ENCODE measurements at places on chromosomes 4 and X. TPM values are rescaled to one million over a fixed set of nuclear protein-coding genes. Genes with fewer than 3 reads are reported as not detected.
A peak's percentile ranks its signal among the peaks of the same experiment; 100 is the strongest.

DNA sequence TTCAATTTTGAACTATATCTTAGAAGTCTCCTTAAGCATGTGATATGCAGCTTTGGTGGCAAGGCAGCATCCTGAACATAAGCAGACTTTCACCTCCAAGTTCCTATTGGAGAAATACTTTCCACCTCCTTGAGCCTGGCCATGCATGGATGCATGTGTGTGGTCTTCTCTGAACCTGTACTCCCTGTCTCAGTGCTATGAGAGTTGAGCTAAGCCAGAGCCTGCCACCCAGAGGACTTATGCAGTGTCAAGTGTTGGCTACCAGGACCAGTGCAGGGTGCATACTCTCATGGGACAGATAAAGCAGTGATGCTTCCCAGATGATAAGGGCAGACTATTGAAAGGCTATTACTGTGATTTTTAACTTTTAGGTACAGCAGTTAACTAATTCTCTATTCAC, 105.6 kb downstream of the TSPAN7 start:
- no peak for DNase-seq
- no peaks in the 10 kb centered on the region for H3K4me1 ChIP-seq
- no peaks in the 10 kb centered on the region for H3K36me3 ChIP-seq
- H3K27ac ChIP-seq, result no peak overlapping the region
- no peaks in the 10 kb centered on the region for H3K27me3 ChIP-seq

DNA sequence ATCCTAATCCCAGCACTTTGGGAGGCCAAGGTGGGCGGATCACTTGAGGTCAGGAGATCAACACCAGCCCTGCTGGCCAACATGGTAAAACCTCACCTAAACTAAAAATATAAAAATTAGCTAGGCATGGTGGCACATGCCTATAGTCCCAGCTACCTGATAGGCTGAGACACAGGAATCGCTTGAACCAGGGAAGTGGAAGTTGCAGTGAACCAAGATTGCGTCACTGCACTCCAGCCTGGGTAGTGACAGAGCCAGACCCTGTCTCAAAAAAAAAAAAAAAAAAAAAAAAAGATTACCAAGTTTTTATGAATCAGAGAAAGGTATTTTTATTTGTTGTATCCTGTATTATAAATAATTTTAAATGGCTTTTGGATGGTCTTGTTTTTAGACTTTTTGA, 15.1 kb downstream of the TRAPPC11 start:
- no peaks in the 10 kb centered on the region for H3K4me1 ChIP-seq
- H3K27ac ChIP-seq, result no peak overlapping the region
- DNase-seq, result no peak
- H3K27me3 ChIP-seq, result no peaks in the 10 kb centered on the region
- H3K4me3 ChIP-seq, result no peak overlapping the region
- H3K36me3 ChIP-seq, result no peaks in the 10 kb centered on the region

DNA sequence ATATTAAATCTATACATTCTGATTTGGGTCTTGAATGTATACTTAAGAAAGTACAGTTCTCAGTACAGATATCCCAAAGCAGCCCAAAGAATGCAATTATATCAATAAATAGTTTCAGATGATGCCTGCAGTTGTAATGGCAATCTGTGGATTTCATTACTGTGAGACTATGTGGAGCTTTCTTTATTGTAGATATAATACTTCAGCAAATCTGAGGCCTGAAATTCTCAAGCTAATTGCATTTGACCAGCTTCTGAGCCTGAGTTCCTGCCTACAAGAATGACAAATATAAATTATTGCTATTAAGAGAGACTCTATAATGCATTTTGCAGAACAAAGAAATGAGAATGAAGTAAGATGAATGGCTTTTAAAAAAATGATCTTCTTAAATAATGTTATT, 320.3 kb downstream of the DKK2 start:
- no peaks in the 10 kb centered on the region for H3K27me3 ChIP-seq
- no peak overlapping the region for H3K27ac ChIP-seq
- no peak overlapping the region for H3K4me3 ChIP-seq
- no peaks in the 10 kb centered on the region for H3K4me1 ChIP-seq
- no peak for DNase-seq

DNA sequence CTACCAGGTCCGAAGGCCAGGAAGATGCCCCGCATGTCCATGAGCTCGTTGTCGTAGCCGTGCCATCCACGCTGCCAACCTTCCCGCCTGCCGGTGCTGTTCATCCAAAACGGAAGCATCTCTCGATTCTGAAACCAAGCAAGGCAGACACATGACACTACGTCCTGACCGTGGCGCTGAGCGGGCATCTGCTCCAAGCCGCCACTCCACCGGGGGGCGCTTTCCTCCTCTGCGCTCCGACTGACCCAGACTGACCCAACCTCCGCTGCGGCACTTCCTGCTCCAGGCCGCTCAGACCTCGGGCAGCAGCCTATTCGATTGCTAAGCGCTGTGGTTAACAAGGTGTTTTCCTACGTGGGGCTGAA, 120.5 kb downstream of the ENPP6 start:
- H3K4me1 ChIP-seq, result no peaks in the 10 kb centered on the region
- H3K36me3 ChIP-seq, result no peaks in the 10 kb centered on the region
- no peaks in the 10 kb centered on the region for H3K27me3 ChIP-seq
- H3K4me3 ChIP-seq, result no peak overlapping the region

GRCh38 chr4:25628451-25628850, 27.2 kb upstream of the SLC34A2 start:
- H3K4me1 ChIP-seq, result peaks cover 8% of the 10 kb centered on the region
- no peak for DNase-seq
- no peaks in the 10 kb centered on the region for H3K27me3 ChIP-seq
- H3K36me3 ChIP-seq, result no peaks in the 10 kb centered on the region
- H3K27ac ChIP-seq, result no peak overlapping the region

DNA sequence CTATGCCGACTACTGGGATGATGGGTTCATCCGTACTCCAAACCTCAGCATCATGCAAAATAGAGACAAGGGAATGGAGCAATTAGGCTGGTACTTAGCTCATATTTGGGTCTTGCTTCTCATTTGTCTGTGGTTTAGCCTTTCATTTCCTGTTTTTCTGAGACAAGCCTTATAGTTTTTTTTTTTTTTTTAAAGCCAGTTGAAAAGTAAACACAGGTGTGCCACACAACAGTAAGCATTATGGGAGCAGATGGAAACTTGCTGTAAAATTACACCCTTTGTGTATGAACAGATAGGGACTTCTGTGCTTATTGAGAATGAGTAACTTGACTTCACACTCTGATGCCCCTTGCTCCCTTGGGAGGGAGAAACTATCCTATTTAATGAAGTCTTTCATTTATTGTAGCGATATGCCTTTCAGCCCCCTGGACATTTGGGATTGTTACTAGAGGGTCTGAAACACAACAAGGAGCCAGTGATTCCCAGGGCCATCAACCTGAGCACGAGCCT, 13.7 kb downstream of the RASSF6 start:
- no peak overlapping the region for H3K4me3 ChIP-seq
- H3K27me3 ChIP-seq, result no peaks in the 10 kb centered on the region
- H3K36me3 ChIP-seq, result no peaks in the 10 kb centered on the region

DNA sequence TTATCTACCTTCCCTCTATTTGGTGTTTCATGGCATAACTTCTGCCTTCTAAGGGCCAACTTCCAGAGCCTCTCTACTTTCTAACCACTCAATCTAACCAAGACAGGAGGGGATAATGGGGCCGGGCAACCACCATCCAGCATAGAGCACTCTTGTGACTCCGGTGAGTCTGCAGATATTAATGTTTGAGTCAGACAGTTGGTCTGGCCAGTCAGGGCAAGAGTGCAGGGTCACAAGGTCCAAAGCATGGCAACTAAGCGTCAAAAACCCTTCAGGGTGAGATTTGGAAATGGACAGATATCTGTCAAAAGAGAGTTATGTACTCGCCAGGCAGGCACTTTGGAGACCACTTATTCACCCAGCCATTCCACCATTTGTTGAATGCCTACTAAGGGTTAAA, 105.0 kb downstream of the PALLD start:
- H3K36me3 ChIP-seq, result no peaks in the 10 kb centered on the region
- no peak for DNase-seq
- peaks cover 63% of the 10 kb centered on the region for H3K4me1 ChIP-seq
- H3K27me3 ChIP-seq, result no peaks in the 10 kb centered on the region
- no peak overlapping the region for H3K4me3 ChIP-seq

DNA sequence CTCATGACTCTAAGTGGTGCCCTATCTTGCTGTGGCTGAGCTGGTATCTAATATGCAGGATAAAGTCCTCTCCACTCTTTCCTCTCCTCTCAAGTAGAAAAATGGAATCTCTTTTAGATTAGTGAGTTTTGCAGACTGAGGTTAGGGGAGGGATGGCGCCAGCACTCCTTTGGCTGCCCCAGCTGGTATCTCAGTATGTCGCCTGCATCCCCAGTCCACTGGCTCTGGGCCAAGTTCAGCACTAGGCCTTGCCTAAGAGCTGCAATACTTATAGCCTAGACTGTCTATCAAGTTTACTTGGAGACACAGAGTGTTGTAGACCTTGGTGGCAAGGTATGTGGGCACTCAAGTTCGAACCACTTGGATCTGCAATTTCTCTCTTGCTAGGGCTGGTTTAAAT, 351.3 kb downstream of the NAP1L3 start:
- H3K27me3 ChIP-seq, result no peaks in the 10 kb centered on the region
- no peak overlapping the region for H3K27ac ChIP-seq
- no peaks in the 10 kb centered on the region for H3K4me1 ChIP-seq
- H3K36me3 ChIP-seq, result no peaks in the 10 kb centered on the region
- H3K4me3 ChIP-seq, result no peak overlapping the region

DNA sequence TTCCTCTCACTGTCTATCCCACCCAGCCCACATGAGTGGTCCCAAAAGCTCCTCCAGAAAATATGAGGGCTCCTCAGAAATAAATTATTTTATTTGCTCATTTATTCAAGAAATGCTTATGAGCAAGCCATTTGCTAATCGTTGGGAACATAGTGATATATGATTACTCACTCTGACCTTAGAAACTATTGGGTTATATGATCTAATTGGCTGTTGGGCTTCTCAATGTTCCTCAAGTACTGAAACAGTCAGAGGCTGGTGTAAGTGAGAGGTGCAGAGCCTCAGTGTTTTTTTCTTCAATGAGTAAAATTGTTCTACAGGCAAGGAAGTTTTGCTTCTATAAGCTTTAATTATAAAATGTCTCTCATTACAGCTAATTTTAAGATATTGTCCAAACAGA, 893.8 kb upstream of the INTU start:
- H3K4me1 ChIP-seq, result no peaks in the 10 kb centered on the region
- H3K27me3 ChIP-seq, result no peaks in the 10 kb centered on the region
- no peak for DNase-seq
- no peak overlapping the region for H3K27ac ChIP-seq
- no peak overlapping the region for H3K4me3 ChIP-seq
- H3K36me3 ChIP-seq, result no peaks in the 10 kb centered on the region

DNA sequence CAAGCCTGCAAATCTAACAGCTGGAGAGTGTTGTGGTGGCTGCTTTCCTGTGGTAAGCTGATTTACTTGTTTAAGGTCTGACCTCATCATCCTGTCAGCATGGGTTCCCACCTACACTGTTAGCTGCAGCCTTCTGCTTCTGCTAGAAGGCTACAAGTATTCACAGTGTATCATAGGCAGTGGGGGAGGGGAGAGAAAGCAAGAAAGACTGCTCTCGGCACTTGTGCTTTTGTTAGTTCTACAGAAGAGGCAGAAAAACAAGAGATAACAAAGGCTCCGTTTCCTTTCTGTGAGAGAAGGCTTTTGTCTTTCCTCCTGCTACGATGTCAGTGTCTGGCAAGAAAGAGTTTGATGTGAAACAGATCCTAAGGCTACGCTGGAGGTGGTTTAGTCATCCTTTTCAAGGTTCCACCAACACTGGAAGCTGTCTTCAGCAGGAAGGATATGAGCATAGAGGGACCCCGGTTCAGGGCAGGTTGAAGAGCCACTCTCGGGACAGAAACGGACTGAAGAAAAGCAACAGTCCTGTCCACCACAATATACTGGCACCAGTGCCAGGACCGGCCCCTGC, at the start of gene KLHL4:
Gene KLHL4 (plus strand): TSS at position 232 of the 571 bp plus-strand sequence. CDS start 92 bp downstream, at position 324.
- H3K27me3 ChIP-seq, result no peaks in the 10 kb centered on the region

DNA sequence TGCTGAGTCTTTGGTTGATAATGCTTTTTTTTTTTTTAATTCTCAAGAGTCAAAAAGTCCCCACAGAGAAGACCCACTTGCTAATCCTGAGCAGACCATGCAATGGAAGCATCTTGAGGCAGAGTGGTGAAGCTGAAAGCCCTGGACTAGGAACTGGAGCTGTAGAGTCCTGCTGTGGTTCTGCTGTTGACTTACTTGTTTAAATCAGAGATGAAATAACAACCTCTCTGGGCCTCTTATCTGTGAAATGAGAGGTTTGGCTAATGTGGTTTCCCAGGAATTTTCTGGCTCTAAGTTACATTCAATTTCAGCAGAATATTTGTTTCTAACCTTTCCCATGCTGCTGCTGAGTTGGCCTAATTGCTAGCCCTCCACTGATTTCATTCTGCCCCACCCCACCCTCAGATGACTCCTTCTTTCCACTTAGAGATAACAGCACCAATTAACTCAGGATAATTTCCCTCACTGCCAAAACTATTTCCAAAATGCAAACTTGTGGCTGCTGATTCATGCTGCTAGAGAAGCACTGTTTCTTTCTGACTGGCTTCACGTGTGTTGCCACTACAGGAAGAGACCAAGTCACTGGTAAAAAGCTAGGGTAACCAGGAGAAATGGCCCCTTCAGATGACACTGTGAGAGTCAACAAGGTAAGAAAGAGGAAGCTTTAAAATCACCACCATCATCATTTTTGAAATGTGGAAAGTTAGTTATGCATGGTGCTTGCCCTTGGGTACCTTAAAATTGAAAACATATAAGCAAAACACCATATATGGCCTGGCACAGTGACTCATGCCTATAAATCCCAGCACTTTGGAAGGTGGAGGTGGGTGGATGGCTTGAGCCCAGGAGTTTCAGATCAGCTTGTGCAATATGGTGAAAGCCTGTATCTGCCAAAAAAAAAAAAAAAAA, 326.4 kb downstream of the DCHS2 start:
- no peaks in the 10 kb centered on the region for H3K36me3 ChIP-seq
- peaks cover 18% of the 10 kb centered on the region for H3K4me1 ChIP-seq
- H3K27ac ChIP-seq, result peak overlapping the region; percentile 89
- no peak overlapping the region for H3K4me3 ChIP-seq
- DNase-seq, result peak; percentile 70

DNA sequence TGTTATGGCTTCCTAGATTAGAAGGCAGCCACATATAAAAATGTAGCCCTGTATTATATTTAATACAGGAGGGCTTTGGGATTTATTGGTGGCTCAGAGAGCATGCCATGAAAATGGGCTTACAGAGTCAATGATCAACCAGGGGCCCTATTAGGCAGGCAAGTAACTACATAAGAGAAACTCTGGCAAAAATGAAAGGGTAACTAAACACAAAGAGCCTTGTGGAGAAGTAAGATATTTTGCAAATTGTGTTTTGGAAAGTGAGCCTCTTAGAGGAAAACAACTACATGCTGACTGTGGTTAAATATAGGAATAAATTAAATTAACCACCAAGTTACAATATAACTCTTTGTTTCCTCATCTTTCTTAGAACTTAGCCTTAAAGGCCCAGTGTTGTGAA, 5.5 kb downstream of the SAT1 start:
- peaks cover 34% of the 10 kb centered on the region for H3K4me1 ChIP-seq
- DNase-seq, result no peak
- peaks cover 22% of the 10 kb centered on the region for H3K36me3 ChIP-seq
- H3K27me3 ChIP-seq, result no peaks in the 10 kb centered on the region

CYTL1 gene
- not detected for total RNA-seq

DGAT2L6 gene
- not detected for total RNA-seq

CT45A8 gene
- not detected for total RNA-seq

ITIH6 gene
- not detected for total RNA-seq
